ENCODE measurements at places on chromosomes 6 and 20.

DNA sequence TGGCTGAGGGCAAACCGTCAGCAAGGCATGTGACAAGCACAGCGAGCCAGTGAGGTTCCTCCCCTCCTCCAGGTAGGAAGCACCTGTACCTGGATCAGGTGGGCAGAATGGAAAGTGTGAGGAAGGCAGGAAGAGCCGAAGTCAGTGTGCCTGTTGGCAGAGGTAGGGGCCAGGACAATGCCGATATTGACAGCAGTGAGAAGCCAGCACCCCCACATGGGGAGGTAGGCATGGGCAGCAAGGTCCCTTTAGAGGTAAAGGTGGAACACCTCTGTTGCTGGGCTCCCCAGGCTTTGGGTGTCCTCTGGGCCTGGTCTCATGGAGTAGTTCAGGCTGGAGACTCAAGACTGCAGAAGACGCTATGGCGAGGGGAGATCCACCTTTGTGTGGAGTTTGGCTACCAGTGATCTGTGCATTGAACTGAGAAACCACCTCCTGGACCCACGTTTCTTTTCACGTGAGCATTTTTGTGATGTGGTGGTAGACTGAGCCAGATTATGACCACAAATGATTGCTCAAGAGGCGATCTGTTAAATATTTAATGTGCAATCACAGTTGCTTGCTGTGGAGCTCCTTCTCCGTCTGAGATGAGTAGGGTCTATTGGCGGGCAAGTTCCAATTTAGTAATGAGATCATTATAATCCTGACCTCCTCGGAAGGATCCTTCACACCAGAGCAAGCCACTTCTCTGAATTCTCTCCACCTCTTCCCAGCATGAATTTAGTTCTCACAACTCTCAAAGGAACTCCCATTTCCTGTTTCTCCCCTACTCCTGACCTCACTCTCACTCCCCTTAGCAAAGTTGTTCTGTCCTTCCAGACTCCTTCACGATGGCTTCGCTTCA is 174.8 kb downstream of the CDH26 start:
- peaks cover 21% of the 10 kb centered on the region for H3K4me1 ChIP-seq
- peaks cover 16% of the 10 kb centered on the region for H3K27me3 ChIP-seq
- H3K4me3 ChIP-seq, result no peak overlapping the region
- DNase-seq, result no peak

- H3K36me3 ChIP-seq, result no peaks in the 10 kb centered on the region
- peaks cover 63% of the 10 kb centered on the region for H3K27me3 ChIP-seq
- H3K4me3 ChIP-seq, result no peak overlapping the region
- no peak for DNase-seq
Observed at GRCh38 chr20:22572491-22572890, 11.9 kb downstream of the FOXA2 start.

GRCh38 chr20:8216375-8217200 is 84.5 kb downstream of the PLCB1 start:
- H3K36me3 ChIP-seq, result no peaks in the 10 kb centered on the region
- H3K4me3 ChIP-seq, result no peak overlapping the region
- no peak for DNase-seq
- no peak overlapping the region for H3K27ac ChIP-seq

GRCh38 chr20:53819973-53820451 is 226.4 kb upstream of the ZNF217 start:
- H3K36me3 ChIP-seq, result peaks cover 20% of the 10 kb centered on the region
- H3K4me3 ChIP-seq, result no peak overlapping the region
- H3K27me3 ChIP-seq, result no peaks in the 10 kb centered on the region
- H3K27ac ChIP-seq, result no peak overlapping the region
- no peak for DNase-seq

- no peak within 1 kb of the TSS for H3K4me3 ChIP-seq
- H3K4me1 ChIP-seq, result no peaks in the 10 kb centered on the region
- H3K27ac ChIP-seq, result no peak within 1 kb of the TSS
- no peaks in the 10 kb centered on the region for H3K36me3 ChIP-seq
- peaks cover 5% of the 10 kb centered on the region for H3K27me3 ChIP-seq
Observed at GRCh38 chr6:55578537-55579363, at the start of gene HMGCLL1. Gene HMGCLL1, minus strand, starts transcription at chr6:55579192. Its CDS starts 137 bp downstream, at chr6:55579055.

GRCh38 chr6:100353276-100354015 is 111.3 kb downstream of the SIM1 start:
- no peaks in the 10 kb centered on the region for H3K27me3 ChIP-seq
- H3K4me1 ChIP-seq, result no peaks in the 10 kb centered on the region
- H3K4me3 ChIP-seq, result no peak overlapping the region
- DNase-seq, result no peak

DNA sequence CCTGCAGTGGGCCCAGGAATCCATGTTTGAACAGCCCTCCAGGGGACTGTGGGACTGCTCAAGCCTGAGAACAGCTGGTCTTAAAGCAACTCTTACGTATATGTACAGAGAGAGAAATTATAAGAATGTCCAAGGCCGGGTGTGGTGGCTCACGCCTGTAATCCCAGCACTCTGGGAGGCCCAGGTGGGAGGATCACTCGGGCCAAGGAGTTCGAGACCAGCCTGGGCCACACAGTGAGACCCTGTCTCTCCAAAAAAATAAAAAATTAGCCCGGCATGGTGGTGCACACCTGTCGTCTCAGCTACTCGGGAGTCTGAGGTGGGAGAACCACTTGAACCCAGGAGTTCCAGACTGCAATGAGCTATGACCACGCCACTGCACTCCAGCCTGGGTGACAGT is 134.0 kb downstream of the DTNBP1 start:
- peaks cover 10% of the 10 kb centered on the region for H3K4me1 ChIP-seq
- peaks cover 33% of the 10 kb centered on the region for H3K36me3 ChIP-seq
- no peak for DNase-seq
- H3K4me3 ChIP-seq, result no peak overlapping the region
- H3K27me3 ChIP-seq, result no peaks in the 10 kb centered on the region
- no peak overlapping the region for H3K27ac ChIP-seq

DNA sequence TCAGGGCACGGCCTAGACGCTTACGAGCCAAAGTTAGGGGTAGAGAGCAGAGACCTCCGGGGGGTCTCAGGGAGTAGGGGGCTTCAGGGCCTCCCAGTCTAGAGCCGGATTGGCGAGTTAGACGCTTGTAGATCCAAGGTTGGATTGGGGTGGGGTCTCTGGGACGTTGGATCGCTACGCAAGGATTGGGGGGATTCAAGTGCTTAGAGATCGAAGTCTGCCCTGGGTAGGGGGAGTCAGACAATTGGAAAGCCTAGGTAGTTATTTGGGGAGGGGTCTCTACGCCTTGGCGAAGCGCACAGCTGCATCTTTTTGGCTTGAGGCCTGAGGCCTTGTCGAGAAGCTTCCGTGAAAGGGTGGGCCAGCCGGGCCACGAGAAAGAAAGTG is 469 bp downstream of the STX16 start:
- H3K36me3 ChIP-seq, result peaks cover 21% of the 10 kb centered on the region
- H3K27me3 ChIP-seq, result peaks cover 2% of the 10 kb centered on the region
- H3K4me1 ChIP-seq, result peaks cover 13% of the 10 kb centered on the region
- DNase-seq, result no peak

DNA sequence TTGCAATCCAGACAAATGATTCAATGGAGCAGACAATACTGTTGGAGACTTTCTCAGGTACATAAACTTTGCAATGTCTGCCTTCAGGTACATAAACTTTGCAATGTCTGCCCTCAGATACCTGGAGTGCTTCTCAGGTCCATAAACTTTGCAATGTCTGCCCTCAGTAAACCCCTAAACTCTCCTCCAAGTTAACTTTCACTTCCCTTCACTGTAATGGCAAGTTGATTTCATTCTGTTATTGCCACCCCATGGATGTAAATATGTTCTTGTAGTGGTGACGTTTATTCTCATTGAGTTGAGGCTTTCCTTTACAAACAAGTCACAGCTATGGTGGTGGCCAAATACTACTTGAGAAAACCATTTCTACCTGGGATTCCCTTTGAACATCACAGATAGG is 338.8 kb downstream of the EPM2A start:
- no peak overlapping the region for H3K27ac ChIP-seq
- H3K27me3 ChIP-seq, result no peaks in the 10 kb centered on the region
- H3K4me3 ChIP-seq, result no peak overlapping the region
- no peaks in the 10 kb centered on the region for H3K4me1 ChIP-seq
- no peak for DNase-seq

DNA sequence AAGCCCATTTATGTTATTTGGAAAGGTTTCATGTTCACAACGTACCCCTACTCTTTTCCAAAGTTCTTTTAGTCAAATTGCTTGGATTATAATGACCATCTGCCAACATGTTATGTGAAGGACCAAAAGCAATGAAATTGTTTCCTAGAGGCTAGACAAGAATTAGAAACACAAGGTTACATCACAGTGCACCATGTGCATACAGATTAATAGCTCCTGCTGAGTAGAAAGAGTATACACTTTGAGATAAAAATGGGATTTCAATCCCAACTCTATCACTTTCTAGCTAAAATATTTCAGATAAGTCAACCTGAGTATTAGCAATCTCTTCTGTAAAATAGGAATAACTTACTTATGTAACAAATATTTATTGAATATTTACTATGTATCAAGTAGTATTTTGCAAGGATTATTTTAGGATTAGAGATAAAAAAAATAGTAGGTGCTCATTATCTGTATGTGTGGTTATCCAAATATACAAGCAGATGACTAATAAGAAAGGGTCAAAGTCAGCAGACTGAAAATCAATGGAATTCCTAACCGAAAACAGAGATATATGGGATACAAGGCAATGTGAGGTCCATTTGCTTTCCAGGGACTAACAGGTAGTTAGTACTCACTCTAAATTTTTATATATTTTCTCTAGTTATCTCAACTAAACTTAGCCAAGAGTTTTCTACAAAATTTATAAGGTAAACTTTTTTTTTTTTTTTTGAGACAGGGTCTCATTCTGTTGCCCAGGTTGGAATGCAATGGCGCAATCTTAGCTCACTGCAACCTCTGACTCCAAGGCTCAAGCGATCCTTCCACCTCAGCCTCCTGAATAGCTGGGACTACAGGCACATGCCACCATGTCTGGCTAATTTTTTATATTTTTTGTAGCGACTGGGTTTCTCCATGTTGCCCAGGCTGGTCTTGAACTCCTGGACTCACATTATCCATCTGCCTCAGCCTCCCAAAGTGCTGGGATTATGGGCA is 127.7 kb downstream of the PDSS2 start:
- H3K27ac ChIP-seq, result no peak overlapping the region
- no peak for DNase-seq
- peaks cover 14% of the 10 kb centered on the region for H3K4me1 ChIP-seq
- H3K36me3 ChIP-seq, result peaks cover 21% of the 10 kb centered on the region

DNA sequence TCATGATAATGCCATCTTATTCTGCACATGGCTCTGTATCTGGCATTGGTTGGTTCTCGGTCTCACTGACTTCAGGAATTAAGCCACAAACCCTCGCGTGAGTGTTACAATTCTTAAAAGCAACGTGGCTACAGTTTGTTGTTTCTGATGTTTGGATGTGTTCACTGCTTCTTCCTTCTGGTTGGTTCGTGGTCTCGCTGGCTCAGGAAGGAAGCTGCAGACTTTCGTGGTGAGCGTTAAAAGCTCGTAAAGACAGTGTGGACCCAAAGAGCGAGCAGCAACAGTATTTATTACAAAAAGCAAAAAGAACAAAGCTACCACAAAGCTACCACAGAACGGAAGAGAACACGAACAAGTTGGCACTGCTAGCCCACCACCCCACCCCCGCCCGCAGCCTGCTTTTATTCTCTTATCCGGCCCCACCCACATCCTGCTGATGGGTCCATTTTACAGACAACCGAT is 51.1 kb downstream of the MYLIP start:
- H3K4me1 ChIP-seq, result peaks cover 25% of the 10 kb centered on the region
- peak overlapping the region; percentile 84 for H3K27ac ChIP-seq
- H3K27me3 ChIP-seq, result peaks cover 2% of the 10 kb centered on the region
- H3K36me3 ChIP-seq, result peaks cover 26% of the 10 kb centered on the region
- H3K4me3 ChIP-seq, result peak overlapping the region; percentile 41
- DNase-seq, result peak; percentile 57

DNA sequence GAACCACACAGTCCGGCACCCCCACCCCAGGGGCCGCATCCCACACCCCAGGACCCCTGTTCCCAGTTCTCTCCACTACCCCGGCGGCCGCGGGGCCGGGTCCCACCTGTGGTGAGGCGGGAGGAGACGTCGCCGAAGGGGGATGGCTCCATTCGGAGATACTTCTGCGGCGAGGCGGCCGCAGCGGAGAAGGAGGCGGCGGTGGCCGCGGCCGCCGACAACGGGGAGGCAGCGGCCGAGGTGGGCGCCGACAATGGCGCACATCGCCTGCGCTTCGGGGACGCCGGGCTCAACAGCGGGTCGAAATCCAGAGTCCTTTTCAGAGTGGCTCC is 723 bp downstream of the AKIRIN2 start:
- H3K27me3 ChIP-seq, result no peaks in the 10 kb centered on the region
- H3K27ac ChIP-seq, result peak overlapping the region; percentile 98
- no peak for DNase-seq
- peak overlapping the region; percentile 99 for H3K4me3 ChIP-seq

DNA sequence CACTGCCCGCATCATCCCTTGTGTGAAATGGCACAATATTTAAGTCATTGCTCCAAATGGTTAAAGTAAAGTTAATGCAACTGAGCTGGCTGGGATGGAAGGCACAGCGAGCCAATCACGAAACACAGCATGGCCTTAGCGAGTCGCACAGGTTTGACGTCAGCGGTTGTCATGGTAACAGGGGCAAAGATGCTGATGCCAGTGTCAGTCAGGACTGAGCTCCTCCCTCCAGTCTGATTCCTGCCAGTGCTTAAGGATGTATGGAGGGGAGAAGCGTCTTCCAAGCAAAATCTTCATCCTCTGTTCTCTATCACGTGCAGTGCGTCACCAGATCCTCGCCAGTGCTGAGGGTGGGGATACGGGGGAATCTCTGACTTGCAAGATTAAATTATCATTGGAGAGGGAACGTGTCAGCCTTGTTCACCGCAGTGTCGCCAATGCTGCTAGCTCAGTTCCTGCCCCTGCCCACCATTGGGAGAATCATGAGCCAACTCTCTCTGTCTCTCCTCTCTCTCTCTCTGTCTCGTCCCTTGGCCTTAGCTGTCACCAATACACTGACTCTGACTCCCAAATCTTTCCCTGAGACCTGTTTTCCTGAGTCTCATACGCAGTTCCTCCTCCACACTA is 24.5 kb downstream of the TSPYL4 start:
- no peak for DNase-seq
- no peak overlapping the region for H3K4me3 ChIP-seq
- H3K27me3 ChIP-seq, result no peaks in the 10 kb centered on the region

DNA sequence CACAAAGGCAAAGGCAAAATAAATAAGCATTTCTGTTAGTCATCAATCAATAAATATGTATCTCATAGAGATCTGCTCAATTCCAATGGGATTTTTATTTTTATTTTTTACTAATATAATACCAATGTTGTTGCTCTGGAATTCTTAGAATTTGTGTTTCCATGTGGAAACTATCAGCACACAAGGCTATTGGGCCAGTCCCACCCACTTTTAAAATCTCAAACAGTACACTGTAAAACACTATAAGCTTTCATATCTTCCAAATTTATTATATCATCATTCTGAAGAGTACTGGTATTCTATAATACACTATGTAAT is 563.8 kb upstream of the MARCKS start:
- no peak for DNase-seq
- no peak overlapping the region for H3K27ac ChIP-seq

GRCh38 chr6:74447013-74447412 is 751.0 kb downstream of the CD109 start:
- no peaks in the 10 kb centered on the region for H3K36me3 ChIP-seq
- no peaks in the 10 kb centered on the region for H3K27me3 ChIP-seq
- no peaks in the 10 kb centered on the region for H3K4me1 ChIP-seq
- no peak for DNase-seq
- H3K27ac ChIP-seq, result no peak overlapping the region

GRCh38 chr20:17344790-17345189 is 118.0 kb downstream of the PCSK2 start:
- H3K4me3 ChIP-seq, result no peak overlapping the region
- H3K36me3 ChIP-seq, result no peaks in the 10 kb centered on the region
- no peaks in the 10 kb centered on the region for H3K4me1 ChIP-seq
- no peak overlapping the region for H3K27ac ChIP-seq
- peaks cover 2% of the 10 kb centered on the region for H3K27me3 ChIP-seq
- no peak for DNase-seq
